Activated naive CD8-positive, alpha-beta T cell treated with anti-CD3 and anti-CD28 coated beads for 36 hours (primary cell): ENCODE measurements at places on chromosomes 13 and 19. TPM values are rescaled to one million over a fixed set of nuclear protein-coding genes. Genes with fewer than 3 reads are reported as not detected.
A peak's percentile ranks its signal among the peaks of the same experiment; 100 is the strongest.

- DNase-seq = no peak
These were observed 252.8 kb downstream of the RFC3 start for GRCh38 chr13:34070544-34071303.

GRCh38 chr19:55385724-55386492, at the start of gene RPL28:
Gene RPL28, plus strand, starts transcription at chr19:55385932. Its CDS starts 426 bp downstream, at chr19:55386358.
- DNase-seq = peak; percentile 97

GRCh38 chr19:5826531-5827341, 12.8 kb downstream of the FUT6 start:
- peak; percentile 42 for DNase-seq

DNA sequence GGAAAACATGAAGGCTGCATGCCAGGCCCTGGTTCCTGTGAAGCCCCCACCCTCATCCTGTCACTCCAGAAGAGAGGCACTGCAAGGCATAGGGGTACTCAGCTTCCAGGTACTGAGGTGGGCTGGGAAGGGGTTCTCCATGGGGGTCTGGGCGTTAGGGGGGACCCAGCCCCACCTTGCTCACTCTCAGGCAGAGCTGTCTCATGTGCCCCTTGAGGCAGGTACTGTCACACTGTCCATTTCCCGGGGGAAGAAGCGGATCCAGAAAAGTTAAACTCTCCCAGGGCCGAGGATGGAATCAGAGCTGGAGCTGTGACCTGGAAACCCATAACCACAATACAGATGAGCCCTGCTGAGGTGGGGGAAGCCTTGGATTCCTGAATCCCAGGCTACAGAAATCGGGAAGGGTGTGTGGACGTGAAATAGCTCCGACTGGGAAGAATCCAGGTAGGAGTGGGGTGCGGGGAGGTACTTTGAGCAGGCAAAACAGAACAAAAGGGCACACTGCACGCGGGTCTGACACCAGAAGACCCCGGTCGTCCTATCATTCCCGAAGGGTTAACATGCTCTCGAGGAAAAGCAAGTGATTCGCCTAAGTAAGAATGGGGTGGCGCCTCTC, 540 bp upstream of the USE1 start:
- no peak for DNase-seq

- DNase-seq = no peak
These were observed 196.3 kb downstream of the LHFPL6 start for GRCh38 chr13:39406688-39407087.

ZNF729 gene
- not detected for total RNA-seq

CSNK1A1L gene
- 0.08 TPM for total RNA-seq

ZGLP1 gene
- total RNA-seq = 4.0 TPM

DNA sequence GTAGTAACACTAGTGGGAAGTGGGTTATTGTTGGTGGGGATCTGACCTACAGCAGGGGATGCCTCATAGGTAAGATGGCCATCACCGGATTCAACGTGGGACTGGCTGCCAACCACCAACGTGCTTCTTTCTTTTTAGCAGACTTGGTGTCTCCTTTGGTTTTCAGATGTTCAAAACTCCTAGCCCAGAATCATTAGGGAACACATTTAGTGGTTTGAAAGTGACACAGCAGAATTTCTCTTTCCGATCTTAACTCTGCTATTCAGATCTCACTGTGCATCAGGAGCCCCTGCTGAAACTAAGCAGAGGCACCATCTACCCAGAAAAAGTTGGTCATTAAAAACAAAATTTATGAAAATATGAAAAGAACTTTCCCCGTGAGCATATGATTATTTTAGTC, 36.7 kb upstream of the PCDH8 start:
- DNase-seq = no peak

DNA sequence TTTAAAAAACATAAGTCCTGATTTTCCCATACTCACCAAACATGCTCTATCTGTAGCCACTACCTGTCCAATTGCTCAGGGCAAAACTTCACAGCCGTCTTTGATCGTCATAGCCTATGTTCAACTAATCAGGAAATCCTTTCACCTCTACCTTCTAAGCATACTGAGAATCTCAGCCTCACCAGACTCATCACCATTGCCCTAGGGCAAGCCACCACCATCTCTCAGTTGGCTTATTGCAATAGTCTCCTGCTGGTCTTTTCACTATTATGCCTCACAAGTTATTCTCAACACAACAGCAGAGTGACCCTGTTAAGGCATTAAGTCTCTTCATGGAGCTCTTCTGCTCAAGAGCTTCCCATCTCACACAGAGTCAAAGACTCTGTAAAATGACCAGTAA, 260.4 kb upstream of the MAB21L1 start:
- no peak for DNase-seq

DNA sequence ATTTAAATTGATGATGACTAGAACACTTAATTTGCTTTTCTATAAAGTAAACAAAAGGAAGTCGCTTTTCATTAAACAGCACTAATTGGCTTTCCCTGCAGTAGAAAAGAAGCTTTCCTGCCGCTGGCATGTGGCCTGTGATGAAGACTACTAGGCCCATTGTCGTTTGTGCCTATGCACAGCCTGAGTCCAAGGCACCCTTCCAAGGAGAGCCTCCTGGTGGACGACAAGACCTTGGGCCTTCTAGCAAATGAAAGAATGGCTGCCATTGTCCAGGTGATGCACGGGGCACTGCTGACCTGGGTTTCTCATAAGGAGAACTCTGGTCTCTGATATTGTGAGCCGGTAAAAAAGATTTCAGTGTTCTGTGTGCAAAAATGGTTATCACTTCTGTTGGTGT, 233.0 kb downstream of the COL4A1 start:
- no peak for DNase-seq

GRCh38 chr13:27617881-27618321, 2.4 kb downstream of the LNX2 start:
- DNase-seq = no peak

FLT1 gene
- 2.5 TPM for total RNA-seq

GRCh38 chr13:113065406-113066141, 40.0 kb upstream of the F7 start:
- DNase-seq = no peak

SPACA4 gene
- total RNA-seq = not detected

PRSS57 gene
- total RNA-seq = not detected

C19orf73 gene
- 1.3 TPM for total RNA-seq

- peak; percentile 67 for DNase-seq
These were observed 5.8 kb upstream of the ONECUT3 start for GRCh38 chr19:1747285-1748114.

GRCh38 chr19:13099073-13099999, 3.3 kb downstream of the LYL1 start:
- peak; percentile 79 for DNase-seq

- no peak for DNase-seq
These were observed 9.1 kb upstream of the BCAM start for GRCh38 chr19:44799627-44800346.

GRCh38 chr13:73358606-73359095, 299.8 kb downstream of the KLF5 start:
- no peak for DNase-seq

DNA sequence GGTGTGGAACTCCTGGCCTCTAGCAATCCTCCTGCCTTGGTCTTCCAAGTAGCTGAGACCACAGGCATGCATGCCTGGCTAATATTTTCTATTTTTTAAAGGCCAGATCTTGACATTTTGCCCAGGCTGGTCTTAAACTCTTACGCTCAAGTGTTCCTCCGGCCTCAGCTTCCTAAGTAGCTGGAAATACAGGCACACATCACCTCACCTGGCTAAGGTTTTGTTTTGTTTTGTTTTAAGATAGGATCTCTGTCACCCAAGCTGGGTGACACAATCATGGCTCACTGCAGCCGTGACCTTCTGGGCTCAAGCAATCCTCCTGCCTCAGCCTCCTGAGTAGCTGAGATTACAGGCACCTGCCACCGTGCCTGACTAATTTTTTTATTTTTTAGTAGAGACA, 5.5 kb upstream of the RLN3 start:
- no peak for DNase-seq

DNA sequence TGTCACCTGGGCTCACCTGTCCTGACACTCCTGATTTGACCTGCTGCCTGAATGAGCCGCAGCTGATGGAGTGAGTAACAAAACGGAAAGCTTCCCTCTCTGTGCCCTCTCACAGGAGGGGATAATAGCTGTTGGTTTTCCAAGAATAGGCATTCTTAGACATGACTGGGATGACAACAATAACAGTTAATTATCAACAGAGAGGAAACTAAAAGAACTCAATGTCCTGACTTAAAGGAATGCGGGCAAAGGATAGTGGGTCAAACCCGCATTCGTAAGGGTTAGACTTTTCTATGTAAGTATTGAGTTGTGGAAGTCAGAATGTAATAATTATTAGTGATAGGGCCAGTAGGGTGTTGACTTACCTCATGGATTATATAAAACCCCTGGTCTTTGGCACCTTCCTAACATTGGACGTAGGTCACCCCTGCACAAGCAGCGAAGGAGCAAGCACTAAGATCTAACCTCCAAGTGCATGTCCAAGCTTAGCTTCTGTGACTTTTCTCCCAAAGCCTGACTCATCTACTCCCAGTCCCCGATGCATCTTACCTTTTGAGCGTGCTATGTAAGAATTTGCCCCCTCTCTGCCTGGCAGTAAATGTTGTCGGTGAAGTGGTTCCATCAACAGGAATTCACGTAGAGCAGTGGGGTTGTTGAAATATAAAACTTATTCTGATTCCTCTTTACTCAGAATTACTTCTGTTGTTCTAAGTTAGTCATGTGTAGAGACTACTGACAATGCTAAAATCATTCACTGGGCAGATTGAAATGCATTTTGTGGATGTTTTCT, 442.3 kb downstream of the FGF9 start:
- DNase-seq = no peak

DNA sequence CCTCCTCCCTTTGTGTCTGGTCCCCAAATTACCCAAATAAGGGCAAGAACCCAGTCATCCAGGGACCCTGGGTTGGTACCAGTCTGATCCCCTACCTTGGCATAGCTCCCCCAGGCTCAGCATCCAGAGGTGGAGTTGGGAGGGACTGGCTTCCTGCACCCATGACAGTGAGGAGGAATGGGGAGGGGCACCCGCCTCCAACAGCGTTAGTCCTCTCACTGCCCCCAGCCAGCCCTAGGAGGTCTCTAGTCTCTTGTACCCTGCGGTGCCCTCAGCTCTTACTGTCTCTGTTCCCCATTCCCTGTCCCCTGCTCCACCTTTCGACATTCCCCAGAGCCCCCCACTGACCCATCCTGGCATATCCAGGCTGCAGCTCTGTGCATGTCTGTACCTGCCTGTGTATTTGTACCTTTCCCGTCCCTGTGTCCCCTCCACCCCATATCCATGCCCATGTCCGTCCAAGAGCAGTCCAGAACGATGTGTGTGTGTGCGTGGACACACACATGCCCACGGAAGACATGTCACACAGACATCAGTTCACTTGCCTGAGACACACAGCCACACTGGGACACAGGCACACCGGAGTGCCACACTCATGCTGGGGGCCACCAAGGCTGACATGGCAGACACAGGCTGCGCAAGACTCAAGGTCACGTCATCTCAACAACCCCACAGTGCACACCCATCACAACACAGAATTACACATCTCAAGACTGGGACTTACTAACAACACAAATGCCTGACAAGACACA, 17.8 kb downstream of the ERFL start:
- no peak for DNase-seq

DNA sequence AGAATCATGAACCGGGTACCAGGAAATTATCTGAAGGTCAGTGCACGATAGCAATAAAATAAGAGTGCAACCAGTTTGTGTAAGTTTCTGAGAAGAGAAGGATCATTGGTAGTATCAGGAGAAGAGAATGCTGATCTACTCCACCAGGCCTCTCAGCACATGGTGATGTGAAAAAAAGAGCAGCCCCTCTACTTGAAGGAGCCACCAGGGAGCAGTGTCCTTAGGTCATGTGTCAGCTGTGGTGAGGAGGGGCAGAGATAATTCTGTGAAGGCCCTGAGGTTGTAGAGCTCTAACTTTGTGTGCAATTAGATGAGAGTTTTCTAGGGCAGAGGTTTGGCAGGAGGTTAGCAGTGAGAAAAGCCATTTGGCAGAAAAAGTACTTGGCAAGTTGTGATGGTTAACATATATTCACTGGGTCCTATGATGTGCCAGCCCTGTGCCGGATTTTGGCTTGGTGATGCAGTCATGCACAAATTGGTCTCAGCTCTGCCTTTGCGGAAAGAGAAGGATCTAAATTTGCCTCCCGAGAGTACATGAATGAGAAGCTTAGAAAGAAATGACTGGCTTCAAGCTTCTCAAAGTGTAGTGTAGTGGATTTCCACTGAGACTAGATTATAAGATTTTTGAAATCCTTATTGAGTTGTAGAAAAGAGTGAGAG, 19.2 kb upstream of the ZC3H13 start:
- no peak for DNase-seq

ZNF723 gene
- not detected for total RNA-seq

SOX1 gene
- not detected for total RNA-seq

DNA sequence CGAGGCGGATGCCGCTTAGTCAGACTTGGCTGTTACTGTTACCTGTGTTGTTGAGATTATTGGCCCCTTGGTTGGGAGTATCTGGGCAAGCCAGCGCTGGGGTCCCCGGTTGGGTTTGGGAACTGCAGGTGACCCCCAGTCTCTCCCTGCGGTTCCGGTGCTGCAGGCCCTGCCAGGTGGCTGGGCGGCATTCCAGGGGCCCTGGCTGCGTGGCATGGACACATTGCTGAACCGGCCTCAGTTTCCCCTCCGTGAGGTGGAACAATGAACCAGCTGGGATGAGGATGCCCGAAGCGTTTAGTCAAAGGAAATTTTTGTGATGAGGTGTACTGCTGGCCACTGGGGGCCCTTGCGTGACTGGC, 538 bp downstream of the B3GNT3 start:
- DNase-seq = no peak

ZNF223 gene
- 1.4 TPM for total RNA-seq

GRCh38 chr13:41883147-41883546, 77.8 kb downstream of the VWA8 start:
- no peak for DNase-seq

DNA sequence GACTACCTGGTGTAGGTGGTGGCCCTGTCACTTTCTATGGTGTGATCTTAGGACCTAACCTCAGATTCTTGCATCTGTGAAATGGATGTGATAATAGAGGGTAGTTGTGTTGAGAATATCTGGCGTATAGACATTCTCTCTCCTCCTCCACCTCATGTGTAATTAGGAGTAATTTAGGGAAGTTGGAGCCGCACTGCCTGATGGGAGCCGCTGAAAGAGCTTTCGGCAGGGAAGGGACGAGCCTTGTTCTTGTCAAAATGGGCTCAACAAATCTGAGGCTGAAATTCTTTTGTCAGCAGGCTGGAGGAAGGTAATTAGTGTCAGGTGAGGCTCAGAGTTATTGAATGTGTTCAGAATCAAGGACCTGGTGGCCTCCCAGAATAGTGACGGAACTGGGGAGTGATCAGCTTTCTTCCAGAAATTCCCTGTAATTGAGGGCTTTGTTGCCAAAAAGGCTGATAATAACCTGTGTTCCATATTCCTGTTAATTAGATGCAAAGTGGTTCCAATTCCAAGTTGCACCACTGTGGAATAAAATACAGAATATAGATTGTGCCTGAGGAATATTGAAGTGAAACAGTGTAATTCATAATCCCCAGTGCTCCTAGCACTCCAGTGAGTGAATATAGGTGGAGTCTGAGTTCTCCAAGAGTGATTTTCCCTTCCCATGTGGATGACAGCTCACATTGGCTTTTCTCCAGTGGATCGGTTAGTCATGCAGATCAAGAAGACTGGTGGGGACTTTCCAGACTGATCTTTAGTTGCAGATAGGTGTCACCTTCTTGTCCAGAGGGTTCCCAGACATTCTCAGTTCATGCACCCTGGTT, 47.5 kb downstream of the SPATA13 start:
- no peak for DNase-seq

GRCh38 chr13:72181661-72182060, 314.7 kb upstream of the DACH1 start:
- DNase-seq = no peak
